ENCODE measurements at places on chromosomes 5 and 9.

DNA sequence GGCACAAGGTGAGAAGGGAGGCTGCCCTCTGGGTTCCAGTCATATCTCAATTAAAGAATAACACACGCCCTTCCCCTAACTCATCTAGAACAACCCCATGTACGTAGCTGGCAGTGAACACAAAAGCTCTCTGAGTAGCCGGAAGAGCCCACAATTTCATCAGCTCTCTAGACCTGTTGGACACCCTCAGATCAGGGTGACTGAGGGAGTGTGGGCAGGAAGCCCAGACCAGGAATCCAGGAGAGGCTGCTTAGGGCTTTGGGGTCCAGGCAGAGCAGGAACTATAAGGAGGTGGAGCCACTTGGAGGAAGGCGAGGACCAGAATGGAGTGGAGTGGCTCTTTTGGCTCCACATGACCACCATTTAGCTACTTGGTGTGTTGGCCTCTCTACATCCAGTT lies 237.4 kb downstream of the NR3C1 start:
- no peak for DNase-seq

- no peak for DNase-seq
Observed at GRCh38 chr9:79584655-79584982, 12.9 kb downstream of the TLE4 start.

DNA sequence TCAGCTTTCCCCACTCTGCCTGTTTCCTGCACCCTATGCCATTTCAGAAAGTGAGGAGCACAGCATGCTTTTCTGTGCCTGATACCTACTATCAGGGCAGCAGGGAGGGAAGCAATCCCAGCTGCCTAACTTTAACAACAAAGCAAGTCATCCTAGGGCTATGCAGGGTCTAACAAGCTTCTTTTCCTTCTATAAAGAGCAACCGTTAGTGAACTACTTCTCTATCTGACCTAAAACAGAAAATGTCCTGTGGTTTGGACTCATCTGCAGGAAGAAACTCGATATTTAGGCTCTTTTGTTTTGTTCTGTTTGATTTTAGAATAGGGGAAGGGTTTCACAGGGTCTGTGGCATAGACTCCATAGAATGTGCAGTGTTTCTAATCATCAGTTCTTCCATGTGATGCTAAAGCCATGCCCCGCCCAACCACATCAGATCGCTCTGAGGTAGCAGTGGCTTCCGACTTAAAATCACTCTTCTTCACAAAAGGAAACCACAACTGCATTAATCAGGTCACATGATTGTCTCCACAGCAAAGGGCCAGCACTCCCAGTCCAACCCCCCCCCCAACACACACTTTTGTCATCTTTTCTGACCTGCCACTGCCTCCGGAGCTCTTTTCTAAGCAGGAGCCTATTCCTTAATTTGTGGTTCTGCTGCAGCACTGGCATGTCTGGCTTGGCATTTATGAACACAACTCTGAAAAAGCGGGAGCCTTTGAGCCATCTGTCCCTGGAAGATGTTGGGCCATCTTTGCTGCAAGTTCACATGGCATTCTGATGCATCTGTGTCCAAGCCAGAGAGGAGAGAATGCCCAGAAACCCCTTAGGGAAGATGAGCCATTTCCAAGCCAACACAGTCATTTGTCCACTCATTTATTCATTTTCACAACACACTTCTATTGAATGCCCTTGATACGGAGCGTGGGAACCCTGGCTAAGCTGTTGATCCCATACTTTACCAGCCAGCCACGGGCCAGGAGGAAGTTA lies 71.6 kb downstream of the CFAP90 start:
- DNase-seq: no peak

GRCh38 chr5:51039424-51040329 lies 343.6 kb upstream of the ISL1 start:
- DNase-seq: no peak

DNA sequence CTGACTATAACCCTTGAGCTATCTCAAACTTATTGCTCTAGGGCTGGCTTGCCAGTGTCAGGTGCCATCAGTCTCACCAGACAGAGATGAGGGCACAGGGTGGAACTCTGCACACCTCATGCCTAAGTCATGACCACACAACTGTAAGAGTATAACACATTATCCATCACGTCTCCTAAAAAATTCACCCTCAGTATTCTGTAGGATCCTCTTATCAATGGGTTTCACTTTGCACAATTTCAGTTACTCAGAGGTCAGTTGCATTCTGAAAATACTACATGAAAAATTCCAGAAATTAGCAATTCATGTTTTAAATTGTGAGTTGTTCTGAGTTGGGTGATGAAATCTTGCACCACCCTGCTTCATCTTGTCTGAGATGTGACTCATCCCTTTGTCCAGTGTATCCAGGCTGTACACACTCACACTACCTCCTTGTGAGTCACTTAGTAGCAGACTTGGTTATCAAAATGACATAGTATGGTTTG lies 690.9 kb upstream of the CDH18 start:
- no peak for DNase-seq

- no peak for DNase-seq
Observed at GRCh38 chr5:177557041-177557647, 2.8 kb upstream of the FAM193B start.

DNA sequence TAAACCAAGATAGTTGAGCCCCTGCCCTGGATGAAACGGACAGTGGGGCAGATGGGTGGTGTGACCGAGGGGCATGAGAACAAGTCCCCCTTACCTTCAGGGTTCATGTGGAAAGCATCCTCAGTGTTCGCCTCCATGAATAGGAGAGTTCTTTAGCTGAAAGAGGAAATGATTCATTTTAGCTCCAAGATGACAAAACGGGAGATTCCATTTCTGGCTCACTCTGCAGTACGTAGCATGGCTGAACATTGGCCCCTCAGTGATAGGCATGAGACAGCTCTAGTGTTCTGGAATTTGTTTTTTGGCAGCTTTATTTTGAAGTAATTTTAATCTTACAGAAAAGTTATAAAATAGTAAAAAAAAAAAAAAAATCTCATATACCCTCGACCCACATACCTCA lies 70.2 kb upstream of the AGXT2 start:
- DNase-seq: no peak

- no peak for DNase-seq
Observed at GRCh38 chr5:35811108-35811741, 45.5 kb upstream of the IL7R start.

DNA sequence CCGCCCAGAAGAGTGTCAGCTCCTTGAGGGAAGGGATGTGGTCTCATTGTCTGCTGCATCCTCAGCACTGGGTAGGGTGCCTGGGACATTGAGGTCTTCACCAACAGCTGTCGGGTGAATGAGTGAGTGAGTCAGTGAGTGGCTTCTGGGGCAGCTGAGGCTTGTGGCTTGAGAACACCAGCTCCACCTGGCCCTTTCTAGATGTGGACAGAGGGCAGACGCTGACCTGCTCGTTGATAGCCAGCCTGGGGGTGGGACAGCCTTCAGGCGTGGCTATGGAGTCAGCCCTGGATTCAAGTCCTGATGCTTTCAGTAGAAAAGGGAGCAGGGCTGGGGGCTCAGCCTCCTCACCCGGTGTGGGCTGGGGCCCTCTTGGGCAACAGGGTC lies 215.1 kb downstream of the C9orf50 start:
- DNase-seq: no peak

- DNase-seq: no peak
Observed at GRCh38 chr9:128103589-128103962, 24.0 kb downstream of the PTGES2 start.

- DNase-seq: no peak
Observed at GRCh38 chr9:136584401-136584932, 38.6 kb upstream of the NOTCH1 start.

- DNase-seq: no peak
Observed at GRCh38 chr9:125750627-125751011, 3.4 kb downstream of the PBX3 start.

- DNase-seq: no peak
Observed at GRCh38 chr9:120892748-120893610, 16.0 kb upstream of the PHF19 start.

GRCh38 chr9:114900942-114901802 lies 29.2 kb downstream of the TNFSF8 start:
- no peak for DNase-seq

DNA sequence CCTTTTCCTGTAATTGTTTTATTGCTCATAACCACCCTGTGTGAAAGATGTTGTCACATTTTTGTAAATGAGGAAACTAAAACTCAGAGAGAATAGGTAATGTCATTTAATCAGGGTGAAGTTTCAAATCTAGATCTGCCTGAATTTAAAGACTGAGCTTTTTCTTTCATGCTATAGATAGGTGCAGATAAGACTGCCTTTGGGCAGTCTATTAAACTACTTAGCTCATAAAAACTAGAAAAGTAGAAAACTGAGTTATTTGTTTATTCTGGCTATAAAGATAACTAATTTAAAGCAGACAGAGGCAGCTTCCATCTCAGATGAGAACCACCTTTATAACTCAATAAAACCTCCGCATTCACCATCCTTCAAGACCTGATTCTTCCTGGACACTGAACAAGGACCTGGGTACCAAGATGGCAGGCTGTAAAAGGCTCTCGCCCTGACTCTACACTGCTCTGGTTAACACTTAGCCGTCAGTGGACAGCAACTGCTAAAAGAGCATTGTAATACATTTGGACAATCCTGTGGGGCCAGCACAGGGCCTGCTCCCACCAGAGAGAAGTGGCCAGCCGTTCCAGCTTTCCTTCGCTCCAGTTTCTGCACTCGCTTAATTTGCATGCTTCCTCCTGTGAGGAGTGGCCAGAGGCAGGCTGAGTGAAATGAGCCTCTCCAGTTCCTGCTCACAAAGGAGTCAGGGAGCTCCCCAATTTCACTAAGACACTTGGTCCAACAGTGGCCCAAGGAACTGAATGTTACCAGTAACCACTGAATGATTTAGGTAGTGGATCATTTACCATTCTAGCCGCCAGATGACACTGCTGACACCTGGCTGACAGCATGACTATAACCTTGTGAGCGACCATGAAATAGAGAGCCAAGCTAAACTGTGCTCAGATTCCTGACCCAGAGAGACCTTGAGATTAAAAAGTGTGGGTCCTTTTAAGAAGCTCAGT lies 566.4 kb downstream of the EFNA5 start:
- DNase-seq: no peak

- DNase-seq: no peak
Observed at GRCh38 chr5:66818304-66818934, 222.2 kb downstream of the MAST4 start.

DNA sequence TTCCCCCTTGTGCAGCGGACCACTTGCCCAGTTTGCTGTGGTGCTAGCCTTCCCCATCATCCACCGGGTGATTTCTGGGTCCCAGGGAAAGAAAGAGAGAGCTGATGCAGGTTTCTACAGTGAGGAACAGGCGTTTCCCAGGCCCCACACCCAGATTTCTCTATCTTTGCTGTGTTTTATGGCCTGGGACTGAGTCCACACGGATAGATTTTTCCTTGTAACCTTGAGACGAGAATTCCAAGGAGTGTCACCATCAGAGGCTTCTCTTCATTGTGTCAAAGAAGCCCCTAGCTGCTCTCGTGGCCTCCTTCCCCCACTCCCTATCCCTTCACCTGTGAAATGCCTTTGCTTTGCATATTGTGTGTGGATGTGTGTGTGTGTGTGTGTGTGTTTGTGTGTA lies 21.2 kb upstream of the FGFR4 start:
- DNase-seq: no peak

GRCh38 chr9:104746285-104746684 lies 1.2 kb upstream of the NIPSNAP3A start:
- DNase-seq: no peak

Data from stimulated activated CD4-positive, alpha-beta T cell treated with anti-CD3 and anti-CD28 coated beads, Interleukin-1b, Interleukin-23, amount 100 ng/mL, for 1 hour (primary cell).